ENCODE measurements at places on chromosomes 2 and 18.

DNA sequence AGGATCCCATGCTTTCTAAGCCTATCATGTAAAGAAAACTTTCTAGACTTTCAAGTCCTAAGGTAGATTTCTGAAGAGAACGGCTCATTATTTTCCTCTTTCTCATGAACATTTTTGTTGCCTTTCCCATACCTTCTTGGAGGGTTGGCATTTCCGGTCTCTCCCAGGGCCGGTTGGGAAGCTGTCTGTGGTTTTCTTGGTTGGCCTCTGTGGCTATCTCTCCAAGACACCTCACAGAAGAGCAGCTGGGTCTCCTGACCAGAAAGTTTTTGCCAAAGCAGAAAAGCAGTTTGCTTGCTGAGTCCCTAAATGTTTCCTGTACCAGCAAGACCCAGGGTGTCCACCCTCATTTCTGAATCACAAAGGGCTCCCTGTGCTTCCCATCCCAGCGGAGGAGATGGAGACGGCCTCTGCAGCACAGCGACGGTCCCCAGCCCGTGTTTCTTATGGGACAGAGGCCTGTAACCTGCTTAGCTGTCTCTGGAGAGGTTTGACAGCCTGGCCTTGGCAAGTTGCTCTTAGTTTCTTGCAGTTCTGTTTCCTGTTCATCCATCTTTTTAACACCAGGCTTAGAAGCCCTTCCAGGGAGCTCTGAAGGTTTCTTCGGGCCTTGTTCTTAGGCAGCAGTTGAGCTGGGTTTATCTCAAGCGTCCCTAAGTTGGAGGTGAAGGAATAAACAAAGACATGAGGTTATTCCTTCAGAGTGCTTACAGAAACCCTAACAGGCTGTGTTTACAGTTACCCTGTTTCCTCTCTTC is 39.8 kb downstream of the GREB1 start:
- no peak for DNase-seq

DNA sequence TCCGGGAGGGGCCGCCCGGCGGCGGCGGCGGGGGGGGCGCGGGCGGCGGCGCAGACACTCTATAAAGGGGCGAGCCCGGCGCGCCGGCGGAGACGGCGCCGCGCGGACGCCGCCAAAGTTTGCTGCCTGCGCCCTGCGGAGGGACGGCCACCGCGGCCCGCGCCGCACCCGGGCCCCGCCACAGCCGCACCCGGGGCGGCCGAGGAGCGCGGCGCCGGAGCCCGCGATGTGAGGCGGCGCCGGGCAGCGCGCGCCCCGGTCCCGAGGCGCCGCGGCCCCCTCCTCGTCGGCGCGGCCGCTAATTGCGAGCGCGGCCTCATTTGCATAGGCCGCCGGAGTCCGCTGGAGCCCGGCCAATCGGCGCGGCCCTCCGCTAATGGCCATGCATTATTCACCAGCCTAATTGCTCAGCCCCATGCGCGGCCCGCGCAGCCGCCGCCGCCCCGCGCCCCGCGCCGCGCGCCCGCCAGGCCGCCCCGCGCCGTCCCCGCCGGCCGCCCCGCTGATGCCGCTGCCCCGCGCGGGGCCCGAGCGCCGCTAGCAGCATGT is at the start of gene SALL3:
TSS of gene SALL3 (plus strand) at position 89 of the 549 bp plus-strand sequence. CDS start at position 546, 457 bp downstream.
- no peak for DNase-seq

DNA sequence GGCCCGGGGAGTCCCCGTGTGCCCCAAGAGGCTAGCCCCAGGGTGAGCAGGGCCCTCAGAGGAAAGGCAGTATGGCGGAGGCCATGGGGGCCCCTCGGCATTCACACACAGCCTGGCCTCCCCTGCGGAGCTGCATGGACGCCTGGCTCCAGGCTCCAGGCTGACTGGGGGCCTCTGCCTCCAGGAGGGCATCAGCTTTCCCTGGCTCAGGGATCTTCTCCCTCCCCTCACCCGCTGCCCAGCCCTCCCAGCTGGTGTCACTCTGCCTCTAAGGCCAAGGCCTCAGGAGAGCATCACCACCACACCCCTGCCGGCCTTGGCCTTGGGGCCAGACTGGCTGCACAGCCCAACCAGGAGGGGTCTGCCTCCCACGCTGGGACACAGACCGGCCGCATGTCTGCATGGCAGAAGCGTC is 16.9 kb upstream of the FAHD2A start:
- no peak for DNase-seq

- DNase-seq: no peak
These were observed 679.0 kb upstream of the ACVR2A start for GRCh38 chr2:147165697-147166382.

DNA sequence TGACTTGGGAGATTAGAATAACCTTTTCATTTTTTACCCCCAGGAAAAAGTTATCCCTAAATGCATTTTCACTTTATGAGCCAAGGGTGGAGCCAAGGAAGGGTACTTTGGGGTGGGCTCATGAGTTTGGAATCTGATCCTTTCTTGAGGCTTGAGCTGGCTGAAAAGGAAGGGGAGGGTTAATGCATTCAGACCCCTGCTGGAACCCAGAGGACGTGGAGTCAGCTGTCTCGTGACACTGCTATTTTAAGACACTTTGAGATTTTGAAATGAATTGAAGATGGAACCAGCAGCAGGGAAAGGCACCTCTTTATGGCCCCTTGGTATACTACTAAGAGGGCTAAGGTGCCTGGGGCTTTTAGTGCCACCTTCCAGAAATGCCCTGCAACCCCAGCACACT is 90.4 kb downstream of the MARCHF4 start:
- no peak for DNase-seq

GRCh38 chr18:46771141-46771540 is 14.3 kb upstream of the ST8SIA5 start:
- no peak for DNase-seq

DNA sequence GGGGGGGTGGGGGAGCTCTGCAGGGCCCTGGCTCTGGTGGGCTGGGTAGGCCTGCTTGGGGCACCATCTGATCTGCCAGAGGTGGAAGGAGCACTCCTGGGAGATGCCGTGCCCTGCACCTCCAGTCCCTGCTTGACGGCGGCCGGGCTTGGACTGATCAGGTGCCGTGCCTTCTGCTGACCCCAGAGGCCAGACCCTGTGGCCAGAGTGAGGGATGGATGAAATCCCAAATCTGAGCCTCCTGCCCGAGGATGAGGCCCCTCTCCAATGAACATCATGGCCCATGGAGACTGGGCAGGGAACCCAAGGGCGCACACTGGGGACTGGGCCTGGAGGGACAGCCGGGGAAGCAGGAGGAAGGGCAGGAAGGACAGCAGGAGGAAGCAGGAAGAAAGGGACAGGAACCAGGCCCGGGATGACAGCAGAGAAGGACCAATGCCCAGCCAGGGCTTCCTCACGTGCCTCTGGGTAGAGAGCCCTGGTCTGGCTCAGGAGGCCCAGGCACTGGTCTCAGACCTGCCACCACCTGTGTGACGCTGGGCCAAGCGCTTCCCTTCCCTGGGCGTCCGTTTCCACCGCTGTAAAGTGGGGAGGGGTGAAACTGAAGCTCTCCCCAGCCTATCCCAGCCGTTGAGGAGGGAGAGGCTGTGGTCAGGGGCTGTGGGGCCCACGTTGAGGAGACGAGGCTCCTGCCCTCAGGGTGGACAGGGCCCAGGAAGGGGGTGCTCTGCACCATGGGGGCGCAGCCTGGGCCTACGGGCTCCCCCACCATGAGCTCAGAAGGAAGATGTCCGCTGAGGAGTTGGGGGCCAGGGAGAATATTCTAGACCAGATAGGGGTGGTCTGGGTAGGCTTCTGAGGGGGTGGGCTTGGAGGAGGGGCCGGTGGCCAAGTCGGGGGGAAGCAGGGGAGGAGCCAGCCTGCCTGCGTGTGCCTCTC is 1.0 kb upstream of the GPR35 start:
- no peak for DNase-seq

DNA sequence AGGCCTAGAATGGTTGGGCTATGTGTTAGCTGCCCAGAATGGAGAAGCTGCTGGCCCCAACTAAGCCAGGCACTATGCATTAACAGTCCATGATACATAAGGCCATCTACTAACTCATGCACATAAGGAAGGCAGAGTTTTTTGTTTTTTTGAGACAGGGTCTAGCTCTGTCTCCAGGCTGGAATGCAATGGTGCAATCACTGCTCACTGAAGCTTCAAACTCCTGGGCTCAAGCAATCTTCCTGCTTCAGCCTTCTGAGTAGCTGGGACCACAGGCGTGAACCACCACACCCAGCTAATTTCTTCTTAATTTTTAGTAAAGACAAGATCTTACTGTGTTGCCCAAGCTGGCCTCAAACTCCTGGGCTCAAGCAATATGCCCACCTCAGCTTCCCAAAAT is 37.6 kb downstream of the GPR45 start:
- DNase-seq: no peak

GRCh38 chr2:226788064-226788463 is 11.6 kb downstream of the IRS1 start:
- no peak for DNase-seq

DNA sequence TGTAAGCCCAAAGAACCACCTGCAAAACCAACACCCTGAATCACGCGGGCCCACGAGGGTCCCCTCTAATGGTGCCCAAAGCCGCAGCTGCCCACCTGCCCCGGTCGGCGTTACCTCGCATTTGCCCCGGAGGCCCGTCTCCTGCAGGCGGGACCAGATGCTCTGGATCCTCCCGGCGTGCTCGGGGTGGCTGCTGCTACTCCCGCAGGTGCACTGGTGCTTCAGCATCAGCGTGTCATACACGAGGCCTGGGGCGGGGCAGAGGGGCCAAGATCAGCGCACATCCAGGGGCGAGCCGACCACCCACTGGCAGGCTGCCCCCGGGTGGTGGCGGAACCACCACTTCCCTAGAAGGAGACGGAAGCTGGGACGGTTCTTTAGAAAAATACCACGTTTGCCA is 260.1 kb downstream of the TWIST2 start:
- no peak for DNase-seq

- DNase-seq: no peak
These were observed 1.1 kb upstream of the SATB2 start for GRCh38 chr2:199458806-199459285.
